Nephron progenitor cell (in vitro differentiated cells): ENCODE measurements at places on chromosomes 4 and X.

DNA sequence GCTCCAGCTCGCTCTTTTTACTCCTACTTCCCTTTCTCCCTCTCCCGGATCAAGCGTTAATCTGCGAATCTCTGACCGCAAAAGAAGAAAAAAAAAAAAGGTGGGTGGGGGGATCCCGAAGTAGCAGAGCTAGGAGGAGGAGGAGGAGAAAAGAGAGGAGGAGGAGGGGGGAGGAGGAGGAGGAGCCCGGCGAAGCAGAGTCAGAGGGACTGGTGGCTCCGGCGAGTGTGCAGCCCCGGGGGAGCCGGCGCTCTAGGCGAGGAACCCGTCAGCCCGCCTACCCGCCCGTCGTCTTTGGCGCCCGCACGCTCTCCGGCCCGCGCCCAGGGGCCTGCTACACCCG is at the start of gene NHSL2:
TSS of gene NHSL2 (plus strand) at position 203 of the 343 bp plus-strand sequence.
- no peak for DNase-seq

DNA sequence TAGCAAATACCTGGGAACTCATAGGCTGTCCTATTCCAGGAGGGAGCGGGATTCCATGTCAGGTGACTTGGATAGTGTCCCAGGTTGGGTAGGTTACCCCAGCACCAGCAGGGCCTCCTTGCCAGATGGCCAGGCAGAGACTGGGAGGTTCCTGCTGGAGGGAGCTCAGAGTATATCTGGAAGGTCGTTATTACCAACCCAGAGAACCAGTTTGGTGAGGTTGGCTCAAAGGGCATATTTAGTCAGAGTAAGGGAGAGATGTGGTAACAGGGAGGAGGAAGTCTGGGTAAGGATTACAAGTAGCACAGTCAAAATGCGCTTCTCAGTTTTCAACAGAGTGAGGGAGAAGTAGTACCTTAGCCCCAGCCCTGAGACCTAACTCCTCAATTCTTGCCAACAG is 53.3 kb upstream of the LNX1 start:
- no peak for DNase-seq

DNA sequence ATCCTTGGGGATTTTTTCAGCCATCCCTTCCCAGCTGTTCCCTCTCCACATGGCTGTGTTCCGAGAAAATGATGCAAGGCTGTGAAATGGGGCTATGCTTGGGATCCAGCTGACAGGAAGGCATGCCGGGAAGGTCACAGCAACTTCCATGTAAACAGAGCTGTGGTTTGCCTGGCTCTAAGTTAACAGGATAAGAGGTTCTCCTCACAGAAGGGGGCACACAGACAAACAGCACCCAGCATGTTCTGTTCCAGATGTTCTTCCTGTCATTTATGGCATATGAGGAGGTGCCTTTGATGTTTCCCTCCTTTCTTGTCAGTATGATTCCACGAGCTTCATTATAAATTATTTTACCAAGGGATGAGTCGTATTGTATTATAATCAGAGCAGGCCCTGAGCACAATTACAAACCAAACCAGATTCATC is 220.7 kb downstream of the ANTXR2 start:
- DNase-seq: no peak

DNA sequence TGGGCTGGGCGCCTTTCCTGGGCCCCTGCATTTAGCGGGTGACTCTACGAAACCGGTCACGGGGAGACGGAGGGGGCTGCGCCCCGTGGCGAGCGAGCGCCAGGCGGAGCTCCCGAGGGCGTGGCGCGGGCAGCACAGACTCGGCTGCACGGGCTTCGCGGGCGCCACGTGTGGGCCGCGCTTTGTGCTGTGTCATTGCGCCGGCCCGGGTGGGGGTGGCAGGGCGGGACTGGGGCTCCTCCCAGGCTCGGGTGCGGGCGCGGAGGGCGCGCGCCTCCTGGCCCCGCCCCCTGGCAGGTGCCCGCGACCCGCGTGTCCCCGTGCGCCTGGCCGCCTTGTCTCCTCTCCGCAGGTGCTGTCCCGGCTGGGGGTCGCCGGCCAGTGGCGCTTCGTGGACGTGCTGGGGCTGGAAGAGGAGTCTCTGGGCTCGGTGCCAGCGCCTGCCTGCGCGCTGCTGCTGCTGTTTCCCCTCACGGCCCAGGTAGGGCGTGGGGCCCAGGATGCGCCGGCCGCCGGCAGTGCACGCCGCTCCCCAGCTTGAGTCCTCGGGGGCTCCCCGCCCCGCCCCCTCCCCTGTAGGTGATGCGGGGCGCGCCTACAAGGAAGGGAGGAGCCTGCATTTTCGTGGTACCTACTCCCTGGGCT is 651 bp downstream of the UCHL1 start:
- peak; percentile 66 for DNase-seq

DNA sequence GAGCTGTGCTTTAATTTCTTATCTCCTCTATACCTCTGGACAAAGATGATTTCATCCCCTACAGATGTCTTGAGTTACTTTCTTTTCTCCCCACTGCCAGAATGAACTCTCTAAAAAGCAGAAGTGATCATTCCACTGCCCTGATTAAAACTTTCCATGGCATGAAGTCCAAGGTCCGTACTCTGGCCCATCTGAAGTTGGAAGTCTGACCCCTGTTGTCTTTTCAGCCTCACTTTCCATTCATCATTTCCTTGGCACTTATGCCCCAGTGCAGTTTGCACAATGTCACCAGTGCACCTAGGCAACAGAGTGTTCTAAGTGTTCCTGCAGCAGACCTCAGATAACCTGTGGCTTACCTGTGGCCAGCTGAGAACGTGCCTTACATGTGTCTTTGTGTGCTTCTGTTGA is 242.4 kb downstream of the FRAS1 start:
- DNase-seq: no peak

DNA sequence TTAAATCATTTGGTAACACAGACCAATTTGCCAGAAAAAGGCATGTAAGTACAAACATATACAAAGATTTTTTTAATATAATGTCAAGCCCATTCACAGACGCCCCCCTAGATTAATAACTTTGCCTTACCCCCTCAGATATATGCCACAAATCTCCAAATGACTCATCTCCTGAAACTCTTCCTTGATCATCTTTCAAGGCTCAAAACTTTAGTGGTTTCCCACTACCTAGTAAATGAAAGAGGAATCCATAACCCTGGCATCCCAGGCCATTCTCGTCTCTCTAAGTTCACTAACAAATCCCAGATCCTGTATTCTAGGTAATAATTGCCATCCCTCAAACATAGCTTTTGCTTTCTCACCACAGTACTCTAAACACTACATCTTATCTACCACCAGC is 61.9 kb downstream of the PRSS12 start:
- no peak for DNase-seq

DNA sequence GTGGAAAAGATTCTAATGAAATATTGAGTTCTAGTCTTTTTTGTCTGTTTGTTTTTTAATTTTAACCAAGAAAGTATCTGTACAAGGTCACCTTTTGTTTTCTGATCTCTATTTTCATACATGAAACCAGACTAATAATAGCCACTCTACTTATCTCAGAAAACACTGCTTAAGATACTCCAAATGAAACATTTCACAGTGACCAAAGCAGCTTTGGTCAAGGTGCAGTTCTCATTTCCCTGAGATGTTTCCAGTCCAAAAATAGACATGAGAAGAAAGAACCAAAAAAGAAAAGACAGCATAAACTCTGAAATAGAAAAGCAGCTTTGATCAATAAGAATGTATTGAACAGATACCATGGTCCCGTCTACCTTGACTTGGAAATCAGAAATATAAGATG is 782.8 kb downstream of the RAB28 start:
- no peak for DNase-seq

DNA sequence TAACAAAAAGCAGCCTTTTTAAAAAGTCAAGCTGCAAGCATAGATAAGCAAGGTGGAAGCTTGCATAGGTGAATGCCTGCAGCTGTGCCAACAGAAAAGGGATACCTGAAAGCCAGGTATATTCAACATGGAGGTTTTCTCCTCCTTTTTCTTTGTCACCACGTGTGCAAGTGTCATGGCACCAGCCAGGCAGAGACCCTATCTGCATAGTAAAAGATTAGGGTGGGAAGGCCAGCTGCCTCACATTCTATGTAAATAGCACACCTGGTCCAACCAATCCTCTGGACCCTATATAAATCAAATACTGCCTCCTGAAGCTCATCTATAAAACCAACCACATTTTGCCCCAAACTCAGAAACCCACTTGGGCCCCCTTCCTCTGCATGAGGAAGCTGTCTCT is 28.0 kb upstream of the PLK4 start:
- DNase-seq: no peak
